ENCODE measurements at places on chromosomes 16 and 17. TPM values are rescaled to one million over a fixed set of nuclear protein-coding genes. Genes with fewer than 3 reads are reported as not detected.

TP53TG3B gene
- not detected for total RNA-seq

KRTAP2-1 gene
- total RNA-seq: not detected

ITGAX gene
- not detected for total RNA-seq

KRTAP4-12 gene
- total RNA-seq: not detected

KRT20 gene
- total RNA-seq: not detected

MAPT gene
- total RNA-seq: under 0.01 TPM

SOST gene
- total RNA-seq: not detected

MPG gene
- total RNA-seq: 60.4 TPM

TNFRSF13B gene
- total RNA-seq: not detected

WDR59 gene
- 26.5 TPM for total RNA-seq

GP1BA gene
- not detected for total RNA-seq

MPP2 gene
- 0.85 TPM for total RNA-seq

KRT39 gene
- total RNA-seq: not detected
